CD4-positive, alpha-beta memory T cell (primary cell): ENCODE measurements at places on chromosomes 3 and 15. TPM values are rescaled to one million over a fixed set of nuclear protein-coding genes. Genes with fewer than 3 reads are reported as not detected.

DNA sequence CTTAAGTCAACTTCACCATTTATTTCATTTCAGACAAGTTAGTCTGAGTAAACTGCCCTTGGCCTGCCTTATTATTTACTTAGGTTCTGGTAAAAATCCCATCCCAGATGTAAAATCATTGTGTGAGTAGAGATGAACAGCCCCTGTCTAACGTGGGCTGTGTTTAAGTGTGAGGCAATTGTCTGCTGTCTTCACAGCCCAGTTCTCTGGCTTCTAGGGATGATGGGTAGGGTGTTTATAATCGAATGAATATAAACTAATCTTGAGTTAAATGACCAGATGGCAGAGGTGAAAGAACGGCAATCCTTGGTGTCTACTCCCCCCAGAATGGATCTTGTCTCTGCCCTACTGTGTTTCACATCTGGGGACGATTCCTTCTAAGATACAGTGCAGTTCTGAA, 20.8 kb downstream of the PPARG start:
- DNase-seq, result no peak

GRCh38 chr3:29195056-29195455, 85.8 kb upstream of the RBMS3 start:
- DNase-seq, result no peak

GRCh38 chr3:47614788-47615187, 36.1 kb upstream of the CSPG5 start:
- DNase-seq, result no peak

GRCh38 chr15:33639978-33640377, 328.3 kb upstream of the CHRM5 start:
- no peak for DNase-seq

DNA sequence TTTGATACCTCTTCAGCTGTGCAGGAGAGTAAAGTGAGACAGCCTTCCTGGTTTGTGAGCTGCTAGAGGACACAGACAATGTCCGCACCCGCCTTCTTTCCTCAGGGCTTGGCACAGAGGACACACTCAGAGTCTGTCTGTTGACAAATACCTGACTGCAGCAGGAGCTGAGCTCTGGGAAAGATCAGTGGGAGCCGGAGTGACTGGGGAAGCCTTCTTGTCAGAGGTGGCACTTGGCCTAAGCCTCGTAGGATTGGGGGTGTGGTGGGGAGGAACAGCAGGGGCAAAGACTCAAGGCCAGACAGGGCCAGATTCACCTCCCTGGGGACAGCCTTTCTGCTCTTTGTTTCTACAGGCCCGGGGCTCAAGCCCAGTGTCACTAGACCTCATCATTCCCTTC, 3.3 kb upstream of the IL17RC start:
- no peak for DNase-seq

SOX14 gene
- not detected for total RNA-seq

ST3GAL6 gene
- total RNA-seq, result 1.3 TPM

REC114 gene
- not detected for total RNA-seq

AHSG gene
- total RNA-seq, result not detected
